Activated T-helper 1 cell treated with anti-CD3 and anti-CD28 coated beads, Interleukin-2, amount 50 U/mL, for 16 hours (primary cell): ENCODE measurements at places on chromosomes 16 and 17.

GRCh38 chr17:45975640-45976295, 23.3 kb upstream of the STH start:
- no peak for DNase-seq

DNA sequence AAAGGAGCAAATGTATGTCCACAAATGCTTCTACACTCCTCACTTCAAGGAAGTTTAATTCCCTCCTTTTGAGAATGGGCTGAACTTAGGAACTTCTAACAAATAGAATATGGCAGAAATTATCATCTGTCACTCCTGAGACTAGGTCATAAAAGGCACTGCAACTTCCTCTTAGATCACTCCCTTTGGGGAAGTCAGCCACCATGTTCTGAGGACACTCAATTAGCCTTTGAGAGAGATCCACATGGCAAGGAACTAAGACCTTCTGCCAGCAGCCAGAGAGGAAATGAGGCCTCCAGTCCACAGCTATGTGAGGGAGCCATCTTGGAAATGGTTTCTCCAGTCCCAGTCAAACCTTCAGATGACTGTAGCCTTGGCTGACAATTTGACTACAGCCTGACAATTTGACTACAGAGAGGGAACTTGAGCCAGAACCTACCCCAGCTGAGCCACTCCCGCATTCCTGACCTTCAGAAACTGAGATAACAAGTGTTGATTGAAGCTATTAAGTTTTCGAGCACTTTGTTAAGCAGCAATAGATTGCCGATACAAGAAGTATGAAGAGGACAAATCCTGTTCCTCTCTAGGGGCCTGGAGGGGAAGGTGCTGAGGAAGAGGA, 113.4 kb upstream of the SEC14L1 start:
- no peak for DNase-seq

- DNase-seq, result no peak
Observed at GRCh38 chr16:52022177-52022576, 524.8 kb downstream of the TOX3 start.

DNA sequence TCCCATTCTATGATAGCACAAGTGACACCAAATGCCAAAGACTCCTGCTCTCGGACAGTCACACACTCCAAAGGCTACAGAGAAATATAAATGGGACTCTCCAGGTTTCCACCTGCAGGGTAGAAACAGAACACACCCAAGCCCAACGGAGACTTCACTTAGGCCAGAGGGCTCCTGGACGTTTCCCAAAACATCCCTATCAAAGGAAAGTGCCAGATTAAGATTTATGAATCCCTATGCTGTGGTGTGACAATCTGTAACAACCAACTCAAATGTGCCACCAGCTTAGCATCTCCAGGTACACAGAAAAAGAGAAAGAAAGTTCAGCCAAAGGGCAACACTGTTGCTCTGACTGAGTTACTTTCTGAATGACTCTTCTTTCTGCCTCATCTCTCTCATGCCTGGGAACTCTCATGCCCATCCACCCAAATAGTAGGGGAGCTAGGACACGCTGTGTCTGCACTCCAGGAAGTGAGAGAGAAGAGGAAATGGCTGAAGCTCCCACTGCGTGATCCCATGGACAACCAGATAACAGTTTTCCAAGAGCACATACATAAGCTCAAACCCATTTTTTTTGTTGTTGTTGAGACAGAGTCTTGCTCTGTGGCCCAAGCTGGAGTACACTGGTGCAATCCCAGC, 49.7 kb downstream of the SMG6 start:
- DNase-seq, result no peak

- no peak for DNase-seq
Observed at GRCh38 chr17:51372345-51373004, 112.1 kb downstream of the UTP18 start.

- no peak for DNase-seq
Observed at GRCh38 chr16:27344721-27345120, 30.9 kb downstream of the IL4R start.

DNA sequence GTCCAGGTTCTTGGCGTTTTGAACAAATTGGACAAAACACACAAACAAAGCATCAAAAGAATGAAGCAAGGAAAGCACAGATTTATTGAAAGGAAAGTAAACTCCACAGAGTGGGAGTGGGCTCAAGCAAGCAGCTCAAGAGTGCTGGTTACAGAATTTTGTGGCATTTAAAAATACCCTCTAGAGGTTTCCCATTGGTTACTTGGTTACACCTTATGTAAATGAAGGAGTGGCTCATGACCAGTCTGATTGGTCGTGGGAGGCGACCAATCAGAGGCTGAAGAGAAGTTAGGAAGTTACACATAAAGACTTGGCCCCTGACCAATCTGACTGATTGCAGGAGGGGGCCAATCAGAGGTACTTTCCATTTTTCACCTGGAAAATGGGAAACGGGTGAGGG, 1373.8 kb upstream of the GOT2 start:
- no peak for DNase-seq

GRCh38 chr17:64992325-64992802, 64.2 kb downstream of the GNA13 start:
- DNase-seq, result no peak

- no peak for DNase-seq
Observed at GRCh38 chr17:65667656-65668055, 106.2 kb upstream of the AXIN2 start.

DNA sequence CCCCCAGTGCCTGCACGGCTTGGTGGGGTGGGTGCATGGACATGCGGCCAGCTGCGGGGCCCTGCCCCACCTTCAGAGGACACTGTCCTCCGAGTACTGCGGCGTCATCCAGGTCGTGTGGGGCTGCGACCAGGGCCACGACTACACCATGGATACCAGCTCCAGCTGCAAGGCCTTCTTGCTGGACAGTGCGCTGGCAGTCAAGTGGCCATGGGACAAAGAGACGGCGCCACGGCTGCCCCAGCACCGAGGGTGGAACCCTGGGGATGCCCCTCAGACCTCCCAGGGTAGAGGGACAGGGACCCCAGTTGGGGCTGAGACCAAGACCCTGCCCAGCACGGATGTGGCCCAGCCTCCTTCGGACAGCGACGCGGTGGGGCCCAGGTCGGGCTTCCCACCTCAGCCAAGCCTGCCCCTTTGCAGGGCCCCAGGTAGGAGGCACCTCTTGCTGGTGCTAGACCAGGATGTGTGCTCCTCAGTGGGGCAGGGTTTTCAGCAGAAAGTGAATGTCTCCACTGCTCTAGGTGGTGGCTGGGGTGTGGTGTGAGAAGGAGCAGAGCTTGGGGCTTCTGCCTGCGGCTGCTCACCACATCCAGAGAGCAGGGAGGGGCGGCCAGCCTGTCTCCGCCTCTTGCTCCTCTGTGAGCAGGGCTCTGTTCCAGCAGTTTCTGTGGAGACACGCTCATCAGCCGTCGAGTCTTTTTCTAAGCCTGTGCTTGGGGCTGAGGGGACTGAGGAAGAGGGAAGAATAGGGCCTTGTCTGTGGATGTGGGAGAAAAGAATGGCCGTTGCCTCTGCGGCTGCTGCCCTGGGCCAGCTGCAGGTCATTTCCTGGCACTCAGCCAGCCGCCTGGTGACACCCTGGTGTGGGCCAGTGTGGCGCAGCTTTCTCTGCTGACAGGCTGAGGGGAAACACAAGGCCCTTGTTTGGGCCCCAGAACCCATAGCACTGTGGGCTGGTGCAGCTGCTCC, 2.2 kb downstream of the ZNF276 start:
- peak; percentile 69 for DNase-seq
